ENCODE measurements at places on chromosomes 4 and X.

GRCh38 chr4:108359130-108359985 is 190.6 kb upstream of the LEF1 start:
- DNase-seq, result no peak

DNA sequence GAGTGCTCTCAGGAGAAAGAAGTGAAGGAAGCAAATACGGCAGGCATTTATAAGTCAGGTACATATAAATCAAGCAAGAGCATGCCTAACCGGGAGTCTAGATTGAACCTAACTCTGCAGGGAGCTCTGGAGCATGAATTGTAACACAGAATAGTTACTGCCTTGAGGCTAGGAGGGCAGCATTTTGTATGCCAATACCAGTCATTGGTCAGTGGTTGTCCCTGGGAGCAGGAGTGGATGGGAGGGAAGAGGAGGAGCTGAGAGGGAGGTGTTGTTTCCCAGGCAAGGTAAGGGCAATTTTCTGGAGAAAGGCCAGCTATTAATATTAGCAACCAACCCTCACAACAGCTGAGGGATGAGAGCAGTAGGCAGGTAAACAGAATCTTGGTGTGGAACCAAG is 224.7 kb upstream of the DCAF8L1 start:
- no peak for DNase-seq

- peak; percentile 86 for DNase-seq
Measured at GRCh38 chr4:674172-675035, at the start of the genes ATP5ME and MYL5. TSS of gene ATP5ME (minus strand) at chr4:674276. CDS start at chr4:674247, 29 bp downstream. TSS of gene MYL5 (plus strand) at chr4:674542. CDS start at chr4:678027, 3,485 bp downstream.

DNA sequence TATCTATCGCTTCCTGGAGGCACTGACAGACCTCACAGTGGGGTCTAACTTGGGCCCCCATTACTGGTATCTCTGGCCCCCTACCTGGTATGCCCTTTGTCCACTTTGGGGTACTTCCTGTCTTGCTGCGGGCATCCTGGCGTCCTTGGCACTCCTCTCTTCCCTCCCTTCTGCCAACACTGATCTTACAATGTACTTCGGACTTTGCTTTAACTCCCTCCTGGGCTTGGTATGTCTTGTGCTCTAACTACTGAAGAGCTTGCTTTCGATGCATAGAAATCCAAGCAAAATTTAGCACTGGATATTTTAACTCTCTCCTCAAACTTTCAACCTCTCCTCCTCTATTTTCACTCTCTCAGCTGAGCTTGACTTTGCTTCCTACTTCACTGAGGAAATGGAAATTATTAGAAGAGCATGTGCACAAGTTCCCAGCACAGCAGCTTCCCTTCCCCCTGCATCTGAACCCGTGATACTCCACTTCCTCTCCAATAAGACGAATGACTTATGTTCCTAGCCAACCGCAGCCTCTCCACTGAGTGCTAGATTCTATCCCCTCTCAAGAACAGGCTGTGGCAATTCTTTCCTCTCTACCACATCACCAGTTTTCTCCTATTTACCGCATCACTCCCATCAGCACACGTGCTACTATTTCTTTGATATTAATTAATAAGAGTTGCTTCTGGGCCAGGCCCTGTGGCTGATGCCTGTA is 52.9 kb downstream of the SUPT20HL2 start:
- no peak for DNase-seq

GRCh38 chr4:147683717-147684700 is at the start of gene PRMT9:
TSS of gene PRMT9 (minus strand) at chr4:147684163. CDS start at chr4:147683987, 176 bp downstream.
- DNase-seq, result peak; percentile 49

DNA sequence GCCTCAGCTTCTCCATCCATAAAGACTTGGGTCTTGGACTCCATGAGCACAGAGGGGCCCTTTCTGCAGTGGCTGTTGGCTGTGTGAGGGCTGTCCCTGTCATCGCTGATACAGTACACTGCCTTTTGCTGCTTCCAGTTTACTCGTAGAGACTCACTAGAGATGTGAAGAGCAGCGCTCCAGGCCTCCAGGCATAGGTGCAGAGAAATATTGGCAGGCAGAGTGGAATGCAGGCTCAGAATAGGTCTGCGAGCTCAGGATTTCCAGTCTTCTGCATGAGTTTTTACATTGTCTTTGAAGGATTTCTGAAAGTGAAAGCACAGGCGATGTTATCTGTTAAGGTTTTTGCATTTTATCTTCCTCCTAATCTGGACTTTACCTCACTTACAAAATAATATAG is 97.4 kb downstream of the AASDH start:
- DNase-seq, result no peak

Measured in NCI-H1694 treated with DMSO at 0.1 percent for 48 hours (cell line).